ENCODE measurements at places on chromosomes 1 and 21. TPM values are rescaled to one million over a fixed set of nuclear protein-coding genes. Genes with fewer than 3 reads are reported as not detected.

KLHDC9 gene
- 7.3 TPM for total RNA-seq

OR2T35 gene
- not detected for total RNA-seq

RGSL1 gene
- not detected for total RNA-seq

EPHX1 gene
- total RNA-seq: 45.0 TPM

AMPD2 gene
- total RNA-seq: 92.7 TPM

S100A8 gene
- not detected for total RNA-seq

MYOG gene
- 15.7 TPM for total RNA-seq

DMAP1 gene
- 87.9 TPM for total RNA-seq

KCND3 gene
- 0.15 TPM for total RNA-seq

TMEM52 gene
- total RNA-seq: 0.92 TPM

MYBPH gene
- total RNA-seq: not detected

HS2ST1 gene
- total RNA-seq: 22.1 TPM

LHX8 gene
- total RNA-seq: not detected

SPRR2E gene
- not detected for total RNA-seq

UBIAD1 gene
- 16.5 TPM for total RNA-seq

FMO4 gene
- total RNA-seq: 2.4 TPM

C1orf198 gene
- 22.2 TPM for total RNA-seq

SLC30A2 gene
- total RNA-seq: not detected

TACSTD2 gene
- 0.10 TPM for total RNA-seq

SMIM1 gene
- total RNA-seq: 2.1 TPM

CRP gene
- not detected for total RNA-seq

ZNF695 gene
- 3.2 TPM for total RNA-seq

FUCA1 gene
- total RNA-seq: 6.1 TPM

PLA2G2A gene
- total RNA-seq: not detected

DIRAS3 gene
- total RNA-seq: 0.49 TPM

GSTM1 gene
- total RNA-seq: not detected

LRRIQ3 gene
- 0.21 TPM for total RNA-seq

HSPG2 gene
- total RNA-seq: 1,732 TPM

STIL gene
- 12.1 TPM for total RNA-seq

TNFRSF14 gene
- total RNA-seq: 0.26 TPM

LMX1A gene
- total RNA-seq: not detected

FABP3 gene
- 1.1 TPM for total RNA-seq

IVL gene
- not detected for total RNA-seq

CSF3R gene
- total RNA-seq: 1.4 TPM

NTRK1 gene
- total RNA-seq: 0.23 TPM

AVPR1B gene
- total RNA-seq: not detected

VANGL2 gene
- 79.8 TPM for total RNA-seq

NBPF4 gene
- total RNA-seq: not detected

SPRR5 gene
- total RNA-seq: not detected

TNFRSF18 gene
- total RNA-seq: not detected

GNAT2 gene
- 0.26 TPM for total RNA-seq

MFAP2 gene
- total RNA-seq: 154 TPM

FBXO28 gene
- 40.6 TPM for total RNA-seq

NEK7 gene
- 44.9 TPM for total RNA-seq

SF3B4 gene
- 108 TPM for total RNA-seq

VSIG8 gene
- total RNA-seq: not detected

PSRC1 gene
- total RNA-seq: 9.7 TPM

ERG gene
- 133 TPM for total RNA-seq

GSTM2 gene
- 20.4 TPM for total RNA-seq

GIPC2 gene
- 2.9 TPM for total RNA-seq

PRMT2 gene
- 151 TPM for total RNA-seq

CFHR4 gene
- 0.87 TPM for total RNA-seq

MMP23B gene
- total RNA-seq: 26.7 TPM

RAD54L gene
- 9.3 TPM for total RNA-seq

KRTAP12-2 gene
- not detected for total RNA-seq

SMCP gene
- not detected for total RNA-seq

TRPM2 gene
- total RNA-seq: 0.15 TPM

SPRR1B gene
- total RNA-seq: not detected
